NCI-H774 (cell line): ENCODE measurements at places on chromosomes 6 and 20.
A peak's percentile ranks its signal among the peaks of the same experiment; 100 is the strongest.

DNA sequence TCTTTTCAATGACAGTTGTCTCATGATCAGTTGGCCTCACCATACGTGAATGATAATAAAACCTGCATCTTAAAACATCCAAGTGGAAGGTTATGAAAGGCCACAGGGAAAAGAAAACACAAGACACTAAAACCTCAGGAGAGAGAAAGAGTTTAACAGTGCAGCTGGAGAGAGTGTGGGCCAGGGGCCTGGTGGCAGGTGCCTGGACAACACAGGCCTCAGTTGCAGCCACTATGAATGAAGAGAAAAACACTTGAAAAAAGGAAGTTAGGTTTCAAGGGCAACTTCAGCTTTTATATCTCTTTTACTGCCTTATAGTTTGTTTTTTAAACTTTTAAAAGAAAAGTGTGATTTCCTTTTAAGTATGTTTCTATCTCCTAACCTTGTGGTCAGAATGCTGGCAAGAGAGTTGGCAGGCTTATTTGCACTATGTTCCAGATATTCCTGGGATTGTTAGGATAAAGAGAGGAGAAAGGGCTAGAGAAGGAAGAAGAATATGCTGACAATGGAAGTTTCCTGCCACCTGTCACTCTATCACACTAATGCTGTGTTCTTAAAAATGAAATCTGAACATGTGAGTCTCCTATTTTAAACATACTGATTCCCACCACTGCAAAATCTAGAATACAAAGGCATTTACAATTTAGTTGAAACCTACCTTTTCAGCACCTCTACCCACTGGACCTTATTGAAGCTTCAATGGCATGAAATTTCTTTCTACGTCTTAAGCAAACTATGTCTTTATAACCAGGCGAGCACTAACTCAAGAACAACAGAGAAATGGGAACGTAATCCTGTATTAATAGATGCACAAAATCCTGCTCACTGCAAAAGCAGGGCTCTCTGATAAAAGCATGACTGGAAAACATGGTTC is 222.4 kb downstream of the CD83 start:
- no peak for DNase-seq

- no peak for DNase-seq
Measured at GRCh38 chr6:129189266-129189665, 306.3 kb downstream of the LAMA2 start.

- no peak for DNase-seq
Measured at GRCh38 chr20:39855799-39856198, 833.2 kb downstream of the MAFB start.

- DNase-seq: no peak
Measured at GRCh38 chr6:52210227-52210626, 24.1 kb downstream of the IL17A start.

DNA sequence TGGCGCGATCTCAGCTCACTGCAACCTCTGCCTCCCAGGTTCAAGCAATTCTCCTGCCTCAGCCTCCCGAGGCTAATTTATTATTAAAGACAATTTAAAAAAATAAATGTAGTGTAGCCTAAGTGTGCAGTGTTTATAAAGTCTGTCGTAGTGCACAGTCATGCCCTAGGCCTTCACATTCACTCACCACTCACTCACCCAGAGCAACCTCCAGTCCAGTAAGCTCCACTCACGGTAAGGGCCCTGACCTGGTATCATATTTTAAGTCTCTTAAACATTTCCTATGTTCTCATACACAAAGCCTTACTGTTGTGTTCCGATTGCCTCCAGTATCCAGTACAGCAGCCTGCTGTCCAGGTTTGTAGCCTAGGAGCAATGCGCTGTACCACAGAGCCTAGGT is 168.2 kb upstream of the FOXQ1 start:
- no peak for DNase-seq

DNA sequence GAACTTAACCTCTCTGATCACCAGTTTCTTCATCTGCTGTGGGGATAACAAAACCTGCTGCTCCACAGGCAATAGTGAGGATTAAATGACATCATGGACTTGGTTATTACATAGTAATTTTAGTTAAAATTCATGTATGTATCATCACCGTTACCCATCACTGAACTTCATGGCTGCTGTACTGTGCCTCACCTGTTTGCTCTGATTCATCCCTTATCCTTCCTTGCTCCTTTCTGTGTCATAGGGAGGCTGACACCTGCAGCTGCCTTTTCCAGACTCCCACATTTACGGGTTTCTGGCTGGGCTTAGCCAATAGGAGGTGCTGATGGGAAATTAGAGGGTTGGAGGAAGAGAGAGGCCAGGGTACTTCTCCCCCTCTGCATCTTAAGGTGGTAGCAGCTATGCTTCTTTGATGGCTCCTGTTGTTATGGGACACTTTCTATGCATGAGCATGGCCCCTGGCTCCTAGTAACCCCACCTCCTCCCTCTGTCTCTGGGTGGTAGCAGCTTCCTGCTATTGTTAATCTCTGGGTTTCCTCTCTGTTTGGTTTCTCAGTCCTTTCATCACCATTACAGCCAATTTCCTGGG is 332.1 kb downstream of the DHX35 start:
- no peak for DNase-seq

DNA sequence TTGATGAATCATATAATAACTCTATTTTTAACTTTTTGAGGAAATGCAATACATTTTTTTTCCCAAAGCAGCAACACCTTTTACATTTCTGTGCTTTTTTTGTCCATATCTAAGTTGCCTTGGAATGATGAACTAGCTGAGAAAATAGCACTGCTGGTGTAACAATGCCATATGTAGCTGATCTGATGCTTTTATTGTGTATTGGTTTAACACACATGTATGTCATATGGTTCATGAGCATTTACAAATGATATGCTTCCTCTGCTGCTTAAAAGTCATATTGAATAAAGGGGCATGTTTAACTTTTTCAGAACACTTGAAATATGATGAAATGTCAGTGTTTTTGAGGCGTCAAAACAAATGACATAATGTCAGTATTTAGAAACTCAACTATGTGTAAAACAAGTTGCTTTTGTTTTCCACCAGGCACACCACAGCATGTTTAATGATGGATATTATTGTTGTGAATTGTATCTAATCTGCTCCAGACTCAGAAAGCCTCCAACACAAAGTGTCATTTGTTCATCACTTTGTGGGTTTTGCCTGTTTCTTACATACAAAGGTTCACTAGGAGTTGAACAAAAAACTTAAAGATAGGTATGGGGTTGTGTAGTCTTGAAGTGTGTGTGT is 775.8 kb upstream of the FLRT3 start:
- no peak for DNase-seq

DNA sequence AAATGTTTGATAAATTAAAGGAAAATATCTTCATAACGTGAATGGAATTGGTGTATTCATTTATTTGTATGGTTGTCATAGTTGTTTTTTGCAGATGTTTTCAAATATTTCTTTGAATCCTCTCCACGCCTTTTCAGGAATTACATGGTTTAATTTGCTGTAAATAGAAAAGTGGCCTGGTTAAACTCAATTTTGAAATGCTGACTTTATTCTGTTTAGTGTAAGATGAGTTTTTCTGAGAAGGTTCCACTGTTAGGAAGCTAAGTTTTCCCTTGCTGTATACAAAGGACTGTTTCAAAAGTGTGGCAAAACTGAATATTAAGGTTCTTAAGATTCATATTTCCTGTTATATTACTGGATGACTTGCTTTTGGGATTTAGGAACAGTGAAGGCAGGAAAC is 503 bp upstream of the ZC2HC1B start:
- DNase-seq: no peak

- no peak for DNase-seq
Measured at GRCh38 chr6:55713436-55713835, 134.4 kb upstream of the HMGCLL1 start.

- DNase-seq: peak; percentile 76
Measured at GRCh38 chr6:107185391-107185970, 70.2 kb upstream of the BEND3 start.

- peak; percentile 14 for DNase-seq
Measured at GRCh38 chr6:85865420-85866369, 223.0 kb upstream of the SYNCRIP start.

GRCh38 chr6:108748959-108749358 is 99.3 kb upstream of the ARMC2 start:
- no peak for DNase-seq

- no peak for DNase-seq
Measured at GRCh38 chr6:98142839-98143238, 691.5 kb upstream of the POU3F2 start.

DNA sequence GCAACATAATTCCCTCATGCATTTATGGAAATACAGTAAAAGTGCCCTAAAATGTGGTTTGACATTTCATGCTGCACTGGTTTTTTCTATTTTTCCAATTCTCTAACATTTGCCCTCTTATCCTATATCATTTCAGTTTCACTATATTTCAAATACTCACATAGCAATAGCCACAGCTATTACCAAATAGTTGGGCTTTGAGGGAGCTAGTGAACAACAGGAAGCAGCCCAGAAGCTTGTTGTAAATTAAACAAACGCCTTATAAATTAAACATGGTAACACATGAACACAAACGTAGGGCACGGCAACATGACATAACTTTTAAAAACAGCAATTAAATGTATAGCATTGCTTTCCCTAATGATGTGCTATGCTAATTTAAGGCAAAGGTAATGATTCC is 469.0 kb downstream of the CDC5L start:
- no peak for DNase-seq

- DNase-seq: no peak
Measured at GRCh38 chr20:25534845-25535244, 50.5 kb downstream of the NINL start.

DNA sequence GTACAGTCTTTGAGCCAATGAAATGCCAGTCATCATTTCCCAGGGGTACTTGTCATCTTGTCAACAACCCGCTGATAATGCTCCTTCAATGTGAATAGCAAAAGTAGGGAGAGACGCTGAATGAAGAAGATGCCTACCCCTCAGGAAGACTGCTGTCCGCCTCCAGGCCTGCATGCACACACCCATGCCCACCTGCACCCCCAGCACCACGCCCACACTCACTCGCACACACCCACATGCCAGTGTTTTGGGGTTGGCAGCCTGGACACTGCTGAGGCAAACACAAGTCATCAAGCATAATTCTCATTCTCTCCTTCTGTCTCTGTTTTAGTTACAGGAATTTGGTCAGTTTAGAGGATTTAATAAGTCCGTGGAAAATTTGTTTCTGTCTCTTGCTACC is 63.6 kb downstream of the SYTL3 start:
- no peak for DNase-seq

DNA sequence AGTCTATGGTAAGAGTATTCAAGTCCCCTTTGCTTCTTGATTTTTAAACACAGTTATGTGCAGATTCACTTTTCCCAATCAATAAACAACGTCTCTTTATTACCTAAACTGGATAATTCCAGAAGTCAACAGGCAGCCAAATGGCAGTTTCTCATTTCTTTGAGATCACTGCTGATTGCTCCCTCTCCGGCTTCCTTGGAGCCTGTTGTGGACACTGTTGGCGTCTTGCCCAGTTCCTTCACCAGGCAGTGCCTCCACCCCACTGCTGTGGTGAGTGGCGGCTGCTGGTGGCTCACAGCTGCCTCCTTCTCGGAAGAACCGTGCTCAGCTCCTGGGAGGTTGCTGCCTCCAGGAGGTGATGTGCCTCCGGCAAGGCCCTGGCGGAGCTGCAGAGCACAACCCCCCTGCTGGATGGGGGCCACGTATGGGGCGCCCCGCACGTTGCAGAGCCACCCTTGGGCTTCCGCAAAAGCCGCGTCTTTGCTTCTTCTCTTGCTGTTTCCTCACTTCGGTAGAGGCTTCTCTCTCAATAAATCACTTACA is 105.1 kb upstream of the CNKSR3 start:
- peak; percentile 87 for DNase-seq

DNA sequence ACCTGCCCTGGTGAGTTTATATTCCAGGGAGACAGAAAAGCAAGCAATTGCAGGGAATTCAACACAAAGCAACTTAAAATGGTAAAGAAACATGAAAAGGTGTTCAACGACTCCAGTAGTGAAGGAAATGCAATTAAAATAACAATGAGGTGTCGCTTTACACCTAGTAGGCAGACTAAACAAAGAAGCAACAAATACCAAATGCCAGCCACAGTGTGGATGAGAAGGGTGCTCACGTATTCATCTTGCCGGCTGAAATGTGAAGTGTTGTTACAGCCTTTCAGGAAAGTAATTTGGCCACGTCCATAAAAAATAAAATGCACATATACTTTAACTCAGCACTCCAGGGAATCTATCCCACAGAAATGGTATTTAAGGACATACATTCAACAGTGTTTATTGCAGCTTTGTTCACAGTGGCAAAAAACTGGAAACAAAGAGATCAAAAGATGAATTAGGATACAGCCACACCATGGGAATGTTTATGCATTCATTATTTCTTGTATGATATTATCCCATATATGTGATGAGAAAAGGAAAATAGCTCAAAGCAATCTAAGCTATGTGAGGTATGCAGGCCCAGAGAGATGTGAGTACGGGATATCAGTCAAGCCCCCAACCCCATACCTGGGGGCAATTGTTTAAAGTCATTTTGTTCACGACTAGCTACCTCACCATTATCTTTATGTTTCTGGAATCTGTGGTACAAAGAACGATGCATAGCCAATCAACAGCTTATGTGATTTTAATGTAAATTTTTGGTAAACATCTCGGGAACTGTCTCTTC is 266.0 kb upstream of the SOX4 start:
- DNase-seq: peak; percentile 42

- DNase-seq: no peak
Measured at GRCh38 chr6:130069485-130069884, 51.1 kb downstream of the L3MBTL3 start.

DNA sequence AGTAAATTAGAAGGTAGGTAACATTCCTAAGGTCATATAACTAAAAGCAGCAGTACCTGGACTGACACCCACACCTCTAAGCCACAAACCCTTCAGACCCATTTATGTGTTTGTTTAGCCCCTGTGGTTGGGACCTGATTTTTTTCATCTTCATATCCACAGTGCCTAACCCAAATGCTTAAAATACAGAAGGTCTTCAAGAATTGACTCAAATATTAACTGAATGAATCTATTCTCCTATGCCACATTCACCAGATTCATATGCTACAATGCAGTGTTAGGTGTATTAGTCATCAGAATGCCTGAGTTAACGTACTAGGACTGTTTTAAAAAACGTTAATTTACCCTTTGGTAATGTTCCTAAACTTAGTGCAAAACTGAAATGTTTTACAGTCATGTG is 124.8 kb downstream of the AHI1 start:
- DNase-seq: no peak

GRCh38 chr6:117484052-117484646 is 1.7 kb downstream of the DCBLD1 start:
- no peak for DNase-seq

DNA sequence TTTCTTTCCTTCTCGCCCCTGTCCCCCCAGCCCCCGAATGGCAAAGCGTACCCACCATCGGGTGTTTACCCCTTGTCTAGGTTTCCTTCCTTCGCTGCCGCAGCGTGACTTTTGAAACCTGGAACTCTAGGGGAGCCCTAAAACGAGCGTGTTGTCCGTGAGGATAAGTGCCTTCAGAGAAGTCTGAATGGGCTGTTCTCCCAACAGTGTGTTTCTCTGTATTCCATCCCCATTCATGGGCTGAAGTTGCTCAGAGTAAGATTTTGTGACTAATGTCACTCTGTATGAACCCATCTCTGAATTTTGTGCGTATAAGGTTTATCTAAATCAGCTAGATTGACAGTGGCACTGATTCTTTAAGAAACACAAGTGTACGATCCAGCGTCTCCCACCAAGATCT is 949 bp downstream of the MACROD2 start:
- DNase-seq: no peak
